Muscle of arm (tissue), 14 donors: ENCODE measurements at places on chromosomes 16 and 17. TPM values are rescaled to one million over a fixed set of nuclear protein-coding genes. Genes with fewer than 3 reads are reported as not detected.

The MC1R gene
- 3.9 TPM for polyA plus RNA-seq

The HSD11B2 gene
- not detected for polyA plus RNA-seq

The PLA2G10 gene
- 0.44 TPM for polyA plus RNA-seq

The RASL10B gene
- polyA plus RNA-seq = 3.0 TPM

The MYH8 gene
- 3,790 TPM for polyA plus RNA-seq

The TMEM114 gene
- polyA plus RNA-seq = not detected

The EVI2A gene
- polyA plus RNA-seq = 1.8 TPM

The IL21R gene
- 0.53 TPM for polyA plus RNA-seq

The AIPL1 gene
- polyA plus RNA-seq = not detected

The TRIM37 gene
- polyA plus RNA-seq = 15.0 TPM

The TOM1L1 gene
- 6.3 TPM for polyA plus RNA-seq

The HBZ gene
- 3.0 TPM for polyA plus RNA-seq

DNA sequence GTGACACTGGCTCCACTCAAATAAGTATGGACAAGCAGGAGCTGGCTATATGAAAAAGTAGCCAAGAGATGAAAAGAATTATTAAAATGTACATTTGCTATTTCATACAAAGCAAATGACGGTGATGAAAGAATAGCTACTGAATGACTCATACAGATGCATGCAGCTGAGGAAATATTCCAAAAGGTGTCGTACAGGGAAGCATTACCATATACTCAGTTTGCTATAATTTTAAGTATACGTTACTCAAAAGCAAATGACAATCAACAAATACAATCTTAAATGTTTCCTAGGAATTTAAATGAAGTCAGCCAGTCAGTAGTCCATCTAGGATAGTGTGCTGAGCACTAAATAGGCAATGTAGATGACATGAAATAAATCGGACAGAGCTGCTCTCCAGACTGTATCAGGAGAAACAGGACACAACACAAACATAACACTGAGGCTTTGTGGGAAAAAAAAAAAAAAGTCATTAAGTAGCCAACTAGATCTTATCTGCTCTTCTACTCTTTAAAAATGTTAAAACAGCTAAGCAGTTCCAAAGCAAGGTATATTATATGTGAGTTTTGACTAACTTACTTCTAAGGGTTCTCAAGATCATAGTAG lies 65.0 kb downstream of the NCOR1 start:
- DNase-seq = no peak

DNA sequence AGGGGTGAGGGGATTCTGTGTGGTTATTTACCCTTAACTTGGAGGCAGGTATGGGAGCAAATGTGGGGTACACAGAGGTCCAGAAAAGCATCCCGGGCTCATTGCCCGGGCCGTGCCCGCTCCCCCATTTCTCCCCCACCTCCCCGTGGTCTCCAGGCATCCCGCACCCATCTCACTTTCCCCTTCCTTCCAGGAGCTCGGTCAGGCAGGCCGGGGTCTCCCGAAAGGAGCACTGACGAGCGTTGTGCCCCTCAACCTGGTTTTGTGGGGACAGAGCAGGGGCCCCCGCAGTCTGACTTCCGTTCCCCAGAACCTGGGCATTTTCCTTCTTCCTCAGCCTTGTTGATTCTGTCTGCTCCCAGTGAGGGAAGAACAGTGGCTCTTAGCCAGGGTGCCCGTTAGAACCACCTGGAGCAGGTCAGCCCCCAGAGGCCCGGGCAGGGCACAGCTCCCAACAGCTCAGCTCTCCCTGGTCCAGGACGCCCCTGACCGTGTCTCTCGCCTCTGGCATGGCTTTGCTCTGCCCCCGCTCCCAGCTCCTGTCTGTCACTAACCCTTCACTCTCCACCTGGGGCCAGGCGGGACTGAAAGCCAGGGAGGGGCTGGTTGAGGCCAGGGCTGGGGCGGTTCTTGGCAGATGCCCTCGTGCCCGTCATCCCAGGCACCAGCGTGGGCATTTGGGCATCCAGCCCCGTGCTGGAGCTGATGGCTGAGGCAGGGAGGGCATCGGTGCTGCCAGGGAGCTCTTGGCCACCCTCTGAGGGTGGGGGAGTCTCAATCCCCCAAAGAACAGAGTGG lies 12.5 kb upstream of the NUDT16L1 start:
- no peak for DNase-seq

- DNase-seq = no peak
Measured at GRCh38 chr16:59328961-59329360, 594.8 kb upstream of the GOT2 start.

- no peak for DNase-seq
Measured at GRCh38 chr17:77691216-77692085, 267.1 kb upstream of the TNRC6C start.

GRCh38 chr17:60322056-60322387 lies 69.9 kb downstream of the USP32 start:
- no peak for DNase-seq

GRCh38 chr16:2508722-2509400 lies 4.9 kb upstream of the ATP6V0C start:
- no peak for DNase-seq

DNA sequence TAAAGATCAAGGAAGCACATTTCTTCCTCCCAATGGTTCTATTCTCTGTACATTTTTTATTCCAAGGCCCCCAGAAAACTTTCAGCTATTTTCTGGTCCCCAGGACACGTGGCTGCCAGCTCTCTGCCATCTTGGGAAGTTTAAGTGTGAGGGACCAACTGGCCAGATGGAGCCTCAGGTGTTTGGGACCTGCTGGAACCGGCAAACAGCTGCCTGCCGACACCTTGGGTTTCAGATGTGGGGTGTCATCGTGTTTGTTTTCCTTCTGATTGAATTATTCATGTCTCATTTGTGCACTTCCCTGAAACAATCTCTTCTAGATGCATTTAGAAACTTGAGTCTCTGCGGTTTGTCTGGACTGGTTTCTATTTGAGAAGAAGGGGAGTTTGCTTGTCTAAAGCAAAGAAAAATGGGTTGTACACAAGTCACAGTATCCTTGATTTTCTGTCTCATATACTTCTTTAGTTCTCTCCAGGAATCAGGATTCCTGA lies 386.5 kb downstream of the SLC39A11 start:
- no peak for DNase-seq

GRCh38 chr16:85550953-85551924 lies 61.9 kb upstream of the GSE1 start:
- DNase-seq = no peak

GRCh38 chr16:51326131-51326856 lies 175.2 kb upstream of the SALL1 start:
- DNase-seq = no peak

DNA sequence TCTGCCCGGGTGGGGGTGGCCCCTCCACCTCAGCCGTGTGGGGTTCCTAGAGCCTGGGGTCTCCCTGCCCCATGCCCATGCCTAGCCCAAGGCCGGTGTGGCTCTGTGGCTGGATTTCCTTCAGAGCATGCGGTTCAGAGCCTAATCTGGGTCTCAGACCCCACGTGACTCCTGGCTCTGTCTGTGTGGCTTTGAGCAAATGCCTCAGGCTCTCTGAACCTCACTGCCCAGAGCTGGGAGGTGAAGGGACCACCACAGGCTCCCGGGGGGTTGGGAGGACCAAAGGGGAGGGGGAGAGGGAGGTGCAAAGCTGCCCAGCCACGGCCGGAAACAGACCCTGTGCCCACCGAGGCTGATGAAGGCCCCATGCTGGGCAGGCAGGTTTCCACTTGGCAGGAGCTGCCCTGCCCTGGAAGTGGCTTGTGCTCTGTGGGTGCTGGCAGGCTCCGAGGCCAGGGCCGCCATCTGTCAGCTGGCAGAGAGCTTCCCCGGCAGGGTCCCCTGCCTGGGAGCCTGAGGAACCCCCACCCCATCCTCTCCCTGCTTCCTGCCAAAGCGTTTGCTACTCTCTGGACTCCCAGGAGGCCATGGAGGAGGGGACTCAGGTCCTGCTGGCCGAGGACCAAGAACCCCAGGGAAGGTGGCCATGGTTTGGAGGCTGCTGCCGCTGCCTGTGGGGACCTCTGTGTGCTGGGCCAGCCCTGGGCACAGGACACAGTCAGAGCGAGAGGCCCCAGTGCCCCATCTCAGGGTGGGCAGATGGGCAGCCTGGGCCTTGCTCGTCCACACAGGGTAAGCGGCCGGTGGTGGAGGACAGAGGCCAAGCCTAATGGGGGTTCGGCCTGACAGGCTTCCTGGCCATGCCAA lies 4.0 kb downstream of the CDH15 start:
- no peak for DNase-seq

DNA sequence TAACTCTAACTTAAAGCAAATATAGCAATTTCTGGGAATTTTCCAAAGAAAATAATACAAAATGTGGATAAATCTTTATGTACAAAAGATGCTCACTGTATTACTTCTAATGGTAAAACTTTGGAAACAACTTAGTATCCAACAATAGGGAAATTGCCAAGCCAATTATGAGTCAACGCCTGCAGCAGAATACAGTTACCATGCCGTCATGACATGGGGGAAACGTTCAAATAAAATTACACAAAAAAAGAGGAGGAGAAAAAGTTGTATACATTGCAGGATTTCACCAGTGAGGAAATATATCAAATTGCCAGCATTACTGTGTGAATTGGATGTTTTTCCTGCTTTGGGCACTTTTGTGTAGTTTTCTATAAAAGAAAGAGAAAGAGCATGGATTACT lies 469.6 kb downstream of the SOX9 start:
- DNase-seq = no peak
